Fibroblast of lung (primary cell): ENCODE measurements at places on chromosomes 7 and 10.

DNA sequence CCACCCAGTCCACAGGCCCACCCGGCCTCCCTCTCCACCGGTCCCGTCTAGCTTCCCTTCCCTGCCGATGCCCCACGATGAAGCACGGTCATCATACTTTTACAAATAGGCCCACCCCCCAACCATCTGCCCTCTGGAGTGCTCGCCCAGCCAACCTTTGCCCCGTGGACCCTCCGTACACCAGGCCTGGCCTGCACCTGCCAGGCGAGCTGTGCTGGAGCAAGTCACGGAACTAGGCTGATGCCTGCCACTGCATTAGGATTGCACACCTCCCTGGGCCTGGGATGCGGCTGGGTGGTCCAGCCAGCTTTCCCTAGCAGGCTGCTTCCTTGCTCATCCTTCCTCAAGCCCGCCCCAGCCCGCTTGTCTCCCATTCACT lies 44.7 kb downstream of the PPIF start:
- no peak for DNase-seq

GRCh38 chr10:77032188-77032570 lies 605.4 kb downstream of the KCNMA1 start:
- no peak for DNase-seq

- DNase-seq: no peak
Observed at GRCh38 chr10:50440489-50440888, 183.3 kb downstream of the SGMS1 start.

- DNase-seq: no peak
Observed at GRCh38 chr7:46511442-46512215, 590.6 kb upstream of the IGFBP3 start.

GRCh38 chr10:126063353-126063791 lies 167.0 kb downstream of the FANK1 start:
- DNase-seq: peak; percentile 82

DNA sequence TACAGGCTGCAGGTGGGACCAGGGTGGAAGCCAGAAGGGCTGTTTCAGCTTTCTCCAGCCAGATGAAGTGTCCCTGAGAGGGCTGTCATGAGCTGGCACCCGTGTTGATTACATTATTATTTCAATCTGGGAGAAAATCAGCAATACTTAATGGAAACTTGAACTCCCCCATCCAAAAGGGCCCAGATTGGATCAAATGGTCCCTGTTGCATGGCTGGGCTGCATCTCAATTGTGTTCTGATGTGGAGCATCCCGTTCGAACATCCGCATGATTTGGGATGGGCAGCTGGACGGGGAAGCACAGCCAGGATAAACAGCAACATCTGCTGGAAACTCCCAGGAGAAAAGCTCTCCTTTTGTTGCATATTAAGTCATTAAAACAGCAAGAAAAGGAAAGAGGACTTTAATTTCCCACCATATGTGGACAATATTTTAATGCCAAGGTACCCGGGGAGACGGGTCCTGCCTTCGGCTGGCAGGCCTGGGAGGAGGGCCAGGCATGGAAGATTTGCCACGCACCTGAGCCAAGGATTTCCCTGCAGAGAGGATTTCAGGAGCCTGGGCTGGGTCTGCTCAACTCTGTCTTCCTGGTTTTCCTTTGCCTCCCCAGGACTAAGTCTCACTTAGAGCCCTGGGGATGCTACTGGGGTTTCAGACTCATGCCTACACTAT lies 52.4 kb downstream of the NPTX2 start:
- no peak for DNase-seq

DNA sequence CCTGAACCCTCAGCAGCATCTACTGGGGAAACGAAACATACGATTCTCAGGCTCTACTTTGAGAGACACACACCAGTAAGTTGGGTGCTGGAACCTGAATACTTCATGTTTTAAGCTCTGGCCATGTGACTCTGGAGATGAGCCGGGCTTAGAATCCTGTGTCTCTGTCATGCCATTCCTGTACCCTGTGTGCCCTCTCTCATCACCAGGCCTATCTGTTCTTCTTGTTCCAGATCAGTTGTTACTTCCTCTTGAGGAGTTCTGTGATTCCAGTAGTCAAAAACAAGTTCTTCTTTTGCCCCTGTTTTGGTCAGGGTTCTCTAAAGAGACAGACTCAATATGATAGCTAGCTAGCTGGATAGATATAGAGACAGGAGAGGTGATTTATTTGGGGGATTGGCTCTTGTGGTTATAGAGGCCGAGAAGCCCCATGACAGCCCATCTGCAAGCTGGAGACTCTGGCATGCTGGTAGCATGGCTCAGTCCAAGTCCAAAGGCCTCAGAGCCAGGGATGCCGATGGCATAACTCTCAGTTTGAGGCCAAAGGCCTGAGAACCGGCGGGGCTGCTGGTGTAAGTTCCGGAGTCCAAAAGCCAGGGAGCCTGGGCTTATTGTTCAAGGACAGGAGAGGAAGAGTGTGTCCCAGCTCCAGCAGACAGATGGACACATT lies 54.3 kb downstream of the CHN2 start:
- DNase-seq: no peak

- DNase-seq: peak; percentile 70
Observed at GRCh38 chr7:149690688-149691446, 82.5 kb downstream of the ZNF467 start.

DNA sequence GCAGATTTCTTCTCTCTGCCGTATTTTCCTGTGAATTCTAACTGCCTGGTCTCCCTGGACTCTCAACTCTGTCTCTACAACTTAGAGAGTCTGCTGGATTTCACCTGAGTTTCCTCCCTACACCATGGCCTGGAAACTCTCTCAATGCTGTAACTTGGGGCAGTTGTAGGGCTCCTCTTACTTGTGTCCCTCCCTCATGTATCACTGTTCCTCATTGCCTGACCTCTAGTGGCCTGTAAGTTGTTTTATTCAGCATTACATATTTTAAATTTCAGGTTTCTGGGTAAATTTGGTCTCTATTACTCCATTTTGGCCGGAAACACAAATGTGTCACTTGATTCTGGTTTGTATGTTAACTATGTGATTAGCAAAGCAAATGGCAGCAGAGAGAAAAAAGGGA lies 70.9 kb downstream of the DYNC1I1 start:
- no peak for DNase-seq

DNA sequence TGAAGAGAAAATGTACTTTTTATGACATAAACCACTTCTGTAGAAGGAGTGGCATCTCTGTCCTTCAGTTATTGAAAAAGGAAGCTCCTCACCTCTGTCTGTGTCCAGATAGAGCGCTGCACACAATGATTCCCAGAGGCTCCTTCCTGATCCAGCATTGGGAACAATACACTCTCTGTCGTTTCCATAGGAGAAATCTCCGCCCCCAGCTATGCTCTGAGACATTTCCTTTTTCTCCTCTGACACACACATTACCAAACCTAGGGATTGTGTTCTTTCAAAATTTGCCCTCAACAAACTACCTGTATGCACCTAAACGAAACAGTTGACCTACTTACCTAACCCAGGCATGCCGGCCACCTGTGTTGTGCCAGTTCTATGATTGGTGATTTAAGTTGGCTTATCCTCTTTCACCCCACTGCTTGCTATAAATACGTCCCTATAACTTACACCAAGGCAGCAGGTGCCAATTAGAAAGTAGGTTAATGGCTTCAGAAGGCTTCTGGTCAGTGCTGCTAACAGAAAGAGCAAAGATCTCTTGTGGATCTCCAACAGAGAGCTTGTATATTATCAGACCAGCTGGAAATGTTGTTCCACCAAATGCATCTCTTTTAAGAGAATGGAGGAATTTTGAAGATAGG lies 140.1 kb upstream of the JCAD start:
- no peak for DNase-seq

- DNase-seq: no peak
Observed at GRCh38 chr7:120799813-120800475, 58.0 kb downstream of the TSPAN12 start.

DNA sequence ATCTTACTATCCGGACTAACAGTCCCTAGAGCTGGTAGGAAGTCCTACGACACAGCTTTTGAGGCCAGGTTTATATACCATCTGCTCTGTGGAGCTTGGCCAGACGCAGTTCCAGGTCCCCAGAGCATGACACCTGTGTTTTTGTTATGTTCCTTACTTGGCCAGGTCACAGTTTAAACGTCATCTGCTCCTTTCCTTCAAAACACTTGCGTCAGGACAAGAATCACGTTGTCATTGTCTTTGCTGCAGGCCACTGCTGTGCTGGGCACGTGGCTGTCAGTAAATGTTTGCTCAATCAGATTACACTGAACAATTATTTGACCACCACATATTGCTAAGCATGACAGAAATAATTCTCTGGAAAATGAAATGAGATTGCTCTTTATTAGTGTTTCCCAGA lies 23.9 kb downstream of the SLC18A2 start:
- no peak for DNase-seq

DNA sequence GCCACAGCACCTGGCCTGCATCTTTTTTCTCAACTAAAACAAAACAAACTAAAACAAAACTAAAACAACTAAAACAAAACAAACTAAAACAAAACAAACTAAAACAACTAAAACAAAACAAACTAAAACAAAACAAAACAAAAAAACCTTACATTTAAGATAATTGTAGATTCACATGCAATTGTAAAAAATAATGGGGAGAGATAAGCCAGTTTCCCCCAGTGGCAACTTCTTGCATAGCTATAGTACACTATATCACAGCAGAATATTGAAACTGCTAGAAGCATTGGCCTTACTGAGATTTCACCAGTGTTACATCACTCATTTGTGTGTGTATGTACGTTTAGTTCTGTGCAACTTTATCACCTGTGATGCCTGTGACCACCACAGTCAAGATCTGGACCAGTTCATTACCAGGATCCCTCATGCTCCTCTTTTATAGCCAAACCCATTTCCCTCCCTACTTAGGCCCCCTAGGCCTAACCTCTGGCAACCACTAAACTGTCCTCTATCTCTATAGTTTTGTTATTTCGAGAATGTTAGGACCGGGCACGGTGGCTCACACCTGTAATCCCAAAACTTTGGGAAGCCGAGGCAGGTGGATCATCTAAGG lies 9.3 kb downstream of the FXYD4 start:
- no peak for DNase-seq

- DNase-seq: no peak
Observed at GRCh38 chr10:46171661-46172060, 115.1 kb upstream of the ANTXRL start.

GRCh38 chr10:73493781-73494180 lies 2.0 kb downstream of the PPP3CB start:
- peak; percentile 71 for DNase-seq

DNA sequence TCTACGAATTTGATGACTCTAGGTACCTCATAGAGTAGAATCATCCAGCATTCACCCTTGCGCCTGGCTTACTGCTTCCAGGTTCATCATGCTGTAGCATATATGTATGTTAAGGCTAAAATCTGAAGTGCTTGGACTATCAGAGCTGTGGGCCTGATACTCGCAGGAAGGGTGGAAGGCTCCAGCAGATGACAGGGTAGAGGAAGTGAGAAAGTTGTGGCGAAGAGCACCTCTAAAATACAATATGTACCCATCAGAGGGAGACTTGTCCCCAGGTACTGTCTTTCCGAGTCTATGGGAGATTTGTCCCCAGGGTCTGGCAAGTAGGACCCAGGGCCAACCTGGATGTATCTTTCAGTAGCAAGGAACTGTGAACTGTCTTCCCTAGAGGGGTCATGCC lies 48.1 kb upstream of the PLEKHA1 start:
- DNase-seq: no peak

GRCh38 chr10:14574291-14574690 lies 200.4 kb downstream of the FAM107B start:
- no peak for DNase-seq

DNA sequence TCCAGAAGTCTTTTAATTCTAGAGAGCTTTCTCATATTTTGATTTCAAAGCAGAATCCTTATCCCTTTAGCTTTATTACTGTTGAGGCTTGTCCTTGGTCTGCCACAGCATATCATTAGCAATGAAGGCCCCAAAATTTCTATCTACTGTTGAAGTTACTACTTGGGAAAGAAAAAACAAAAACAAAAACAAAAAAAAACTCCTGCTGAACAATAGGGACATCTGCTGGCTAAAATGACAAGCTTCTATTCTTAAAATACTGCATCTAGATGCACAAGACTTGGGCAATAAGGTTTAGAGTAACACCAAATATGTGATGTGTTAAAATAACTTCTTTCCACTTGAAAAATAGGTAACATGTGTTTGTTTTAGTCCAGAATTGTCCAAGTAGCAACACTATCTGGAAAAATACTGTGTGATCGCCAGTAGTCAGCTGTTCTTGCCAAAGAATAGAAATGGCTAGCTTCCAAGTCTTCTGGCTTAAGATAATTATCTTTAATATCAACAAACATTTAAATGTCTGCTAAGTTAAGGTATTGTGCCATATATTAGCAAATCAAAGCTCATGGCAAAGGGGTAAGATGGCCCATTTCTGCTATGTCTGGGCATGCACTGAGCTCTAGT lies 3.8 kb upstream of the DMTF1 start:
- DNase-seq: peak; percentile 5

- DNase-seq: no peak
Observed at GRCh38 chr10:102599565-102600327, 44.5 kb upstream of the TRIM8 start.

- no peak for DNase-seq
Observed at GRCh38 chr10:88960802-88961201, 8.2 kb upstream of the ACTA2 start.

DNA sequence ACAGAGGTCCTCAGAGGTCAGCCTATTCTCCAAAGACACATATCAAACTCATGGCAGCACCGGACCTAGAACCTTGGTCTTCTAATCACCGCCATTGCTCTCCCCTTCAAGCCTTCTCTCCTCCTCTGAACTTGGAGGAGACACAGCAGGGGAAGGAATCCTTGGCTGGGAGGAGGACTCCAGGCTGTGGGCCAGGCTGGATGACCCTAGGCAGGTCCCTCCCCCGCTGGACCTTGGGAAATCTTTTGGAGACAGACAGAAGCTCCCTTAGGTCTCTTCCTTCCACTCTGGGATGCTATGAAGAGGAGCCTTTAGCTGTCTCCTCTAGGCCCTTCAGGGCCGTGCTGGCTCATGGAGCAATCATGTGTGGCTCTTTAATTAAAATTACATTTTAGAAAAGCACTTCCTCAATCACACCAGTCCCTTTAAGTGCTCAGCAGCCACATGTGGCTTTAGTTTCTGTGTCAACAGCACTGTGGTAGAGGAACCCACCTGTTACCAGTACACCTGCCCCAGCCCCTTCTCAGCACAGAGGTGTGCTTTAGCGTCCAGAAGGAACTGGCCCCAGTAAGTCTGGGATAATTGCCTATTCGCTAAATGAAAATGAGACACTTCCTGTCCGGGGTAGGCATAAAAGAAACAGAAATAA lies 238.2 kb downstream of the CELF2 start:
- no peak for DNase-seq
